Activated T-helper 1 cell treated with Interleukin-2 at 50 U/mL for 16 hours (primary cell): ENCODE measurements at places on chromosomes 11 and 22.

- DNase-seq: no peak
Measured at GRCh38 chr22:40637183-40638150, 948 bp upstream of the MRTFA start.

DNA sequence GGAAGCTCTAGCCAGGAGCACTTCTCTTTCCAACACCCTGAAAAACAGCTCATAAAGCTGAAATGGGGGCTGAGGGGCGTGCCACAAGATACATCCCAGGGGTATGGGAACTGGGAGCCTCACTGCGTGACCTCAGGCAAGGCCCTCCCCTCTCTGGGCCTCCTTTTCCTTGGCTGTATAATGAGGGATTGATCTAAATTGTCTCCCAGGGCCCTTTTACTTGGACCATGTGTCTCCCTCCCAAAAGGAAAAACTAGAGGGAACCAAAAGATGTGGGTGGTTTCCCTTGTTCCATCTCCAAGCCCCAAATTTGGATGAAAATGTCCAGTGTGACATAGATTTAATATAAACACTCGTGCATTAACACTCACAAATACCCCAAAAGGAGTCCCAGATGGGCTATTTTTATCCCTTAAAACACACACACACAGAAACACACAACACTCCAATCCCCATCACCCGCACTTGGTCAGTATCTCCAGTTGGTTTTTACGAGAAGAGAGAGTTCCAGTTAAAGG is 25.9 kb upstream of the SMTN start:
- no peak for DNase-seq

DNA sequence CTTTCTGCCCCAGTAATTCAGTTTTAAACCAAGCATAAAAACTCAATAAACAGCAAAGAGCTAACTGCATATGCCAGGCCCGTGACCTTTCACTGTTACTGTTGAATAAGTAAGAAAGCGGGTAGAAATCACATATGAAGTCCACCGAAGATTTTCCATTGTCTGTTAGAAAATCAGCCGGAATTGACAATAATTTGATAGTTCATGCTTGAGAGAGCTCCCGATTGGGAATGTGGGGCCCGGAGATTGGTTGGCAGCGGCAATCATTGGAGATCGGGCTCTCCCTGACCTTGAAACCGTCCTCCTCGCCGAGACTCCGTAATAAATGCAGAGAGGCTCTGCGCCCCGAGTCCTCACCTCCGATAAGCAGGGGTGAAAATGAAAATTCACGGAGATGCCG is 709.6 kb downstream of the BRD1 start:
- no peak for DNase-seq

- DNase-seq: no peak
Measured at GRCh38 chr22:23376256-23376655, 195.9 kb downstream of the BCR start.

DNA sequence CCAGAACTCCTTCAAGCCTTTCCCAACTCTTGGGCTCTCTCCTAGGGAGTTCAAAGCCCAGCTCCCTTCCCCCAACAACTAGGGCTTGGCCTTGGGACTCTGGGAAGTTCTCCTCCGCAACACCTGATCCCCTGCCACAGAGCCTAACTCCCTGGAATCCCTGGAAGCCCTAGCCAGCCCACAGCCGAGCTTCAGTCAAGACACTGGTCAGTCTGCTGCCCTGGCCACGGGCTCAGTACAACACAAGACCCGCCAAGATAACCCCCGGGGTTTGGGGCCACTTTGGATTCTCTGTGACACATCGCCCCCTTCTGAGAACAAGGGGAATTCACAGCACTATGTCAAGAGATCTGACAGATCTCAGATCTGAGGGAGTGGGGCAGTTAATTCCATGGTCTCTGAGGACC is 58.3 kb downstream of the SLC22A12 start:
- no peak for DNase-seq
